Activated B cell treated with CpG ODN at 0.5 μM for 24 hours (primary cell): ENCODE measurements at places on chromosomes 5 and 9.

- no peaks in the 10 kb centered on the region for H3K27me3 ChIP-seq
- H3K4me3 ChIP-seq: no peak overlapping the region
- no peak for DNase-seq
- no peaks in the 10 kb centered on the region for H3K36me3 ChIP-seq
- no peak overlapping the region for H3K27ac ChIP-seq
- no peaks in the 10 kb centered on the region for H3K4me1 ChIP-seq
Observed at GRCh38 chr5:9207817-9208418, 338.0 kb downstream of the SEMA5A start.

DNA sequence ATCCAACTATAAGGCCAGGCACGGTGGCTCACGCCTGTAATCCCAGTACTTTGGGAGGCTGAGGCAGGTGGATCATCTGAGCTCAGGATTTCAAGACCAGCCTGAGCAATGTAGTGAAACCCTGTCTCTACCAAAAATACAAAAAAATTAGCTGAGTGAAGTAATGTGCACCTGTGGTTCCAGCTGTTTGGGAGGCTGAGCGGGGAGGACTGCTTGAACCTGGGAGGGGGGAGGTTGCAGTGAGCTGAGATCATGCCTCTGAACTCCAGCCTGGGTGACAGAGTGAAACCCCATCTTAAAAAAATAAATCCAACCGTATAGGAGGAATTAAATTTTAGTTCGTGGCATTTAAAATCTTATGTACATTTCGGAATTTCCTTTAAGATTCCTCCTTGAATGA, 123.4 kb downstream of the CDC42SE2 start:
- no peak for DNase-seq
- H3K27me3 ChIP-seq: no peaks in the 10 kb centered on the region
- H3K27ac ChIP-seq: no peak overlapping the region
- H3K4me3 ChIP-seq: no peak overlapping the region

DNA sequence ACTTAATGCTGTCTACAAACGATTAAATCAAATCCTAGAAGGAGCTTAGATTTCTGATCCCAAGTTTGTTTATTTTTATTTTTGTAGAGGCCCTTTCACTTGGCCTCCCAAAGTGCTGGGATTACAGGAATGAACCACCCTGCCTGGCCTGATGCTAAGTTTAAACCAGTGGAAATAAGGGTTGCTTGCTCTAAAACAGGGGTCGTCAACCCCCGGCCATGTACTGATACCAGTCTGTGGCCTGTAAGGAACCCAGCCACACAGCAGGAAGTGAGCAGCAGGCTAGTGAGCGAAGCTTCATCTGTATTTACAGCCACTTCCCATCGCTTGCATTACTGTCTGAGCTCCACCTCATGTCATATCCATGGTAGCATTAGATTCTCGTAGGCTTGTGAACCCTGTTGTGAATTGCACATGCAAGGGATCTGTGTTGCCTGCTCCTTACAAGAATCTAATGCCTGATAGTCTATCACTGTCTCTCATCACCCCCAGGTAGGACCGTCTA, 11.4 kb downstream of the TTC1 start:
- H3K27me3 ChIP-seq: no peaks in the 10 kb centered on the region
- H3K4me3 ChIP-seq: no peak overlapping the region
- H3K36me3 ChIP-seq: peaks cover 58% of the 10 kb centered on the region
- H3K27ac ChIP-seq: no peak overlapping the region
- H3K4me1 ChIP-seq: peaks cover 5% of the 10 kb centered on the region

- DNase-seq: no peak
- no peaks in the 10 kb centered on the region for H3K36me3 ChIP-seq
- no peaks in the 10 kb centered on the region for H3K27me3 ChIP-seq
- no peak overlapping the region for H3K27ac ChIP-seq
- H3K4me3 ChIP-seq: no peak overlapping the region
- no peaks in the 10 kb centered on the region for H3K4me1 ChIP-seq
Observed at GRCh38 chr5:53303105-53303504, 177.3 kb upstream of the FST start.

GRCh38 chr5:158770506-158770905, 329.2 kb downstream of the EBF1 start:
- no peaks in the 10 kb centered on the region for H3K27me3 ChIP-seq
- DNase-seq: no peak
- H3K36me3 ChIP-seq: peaks cover 71% of the 10 kb centered on the region
- H3K27ac ChIP-seq: peak overlapping the region; percentile 59
- peaks cover 91% of the 10 kb centered on the region for H3K4me1 ChIP-seq

DNA sequence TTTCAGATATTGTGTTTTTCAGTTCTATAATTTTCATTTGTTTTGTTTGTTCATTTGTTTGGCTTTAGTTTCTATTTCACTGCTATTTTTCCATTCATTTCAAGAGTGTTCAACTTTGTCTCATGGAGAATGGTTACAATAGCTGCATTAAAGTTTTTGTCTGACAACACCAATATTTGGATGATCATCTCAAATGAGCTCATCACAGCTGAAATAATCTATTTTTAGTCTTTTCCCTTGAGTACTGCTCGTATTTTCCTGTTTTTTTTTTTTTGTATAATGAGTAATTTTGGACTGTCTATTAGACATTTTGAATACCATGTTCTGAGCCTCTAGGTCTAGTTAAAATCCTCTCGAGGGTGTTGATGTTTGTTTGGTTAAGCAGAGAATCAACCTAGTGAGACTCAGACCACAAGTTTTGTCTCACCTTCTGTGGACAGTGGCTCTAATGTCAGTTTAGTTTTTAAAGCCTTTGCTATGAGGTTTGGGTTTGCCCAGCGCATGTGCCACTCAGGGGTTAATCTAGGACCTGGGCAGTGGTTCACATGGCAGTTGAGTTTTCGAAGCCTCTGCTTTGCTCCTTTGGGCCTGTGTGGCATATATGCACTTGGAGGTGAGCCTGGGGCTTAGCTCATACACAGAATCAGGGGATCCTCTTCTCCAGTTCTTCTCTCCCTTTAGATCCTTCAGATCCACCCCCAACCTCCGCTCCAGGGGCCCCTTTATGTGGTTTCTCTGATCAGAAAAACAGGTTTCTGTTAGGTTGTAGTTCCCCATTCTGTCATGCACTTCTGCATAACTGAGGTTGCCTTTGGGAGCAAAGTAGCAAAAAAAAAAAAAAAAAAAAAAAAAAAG, 79.8 kb downstream of the ARSB start:
- DNase-seq: no peak
- peak overlapping the region; percentile 72 for H3K27ac ChIP-seq
- H3K4me1 ChIP-seq: peaks cover 53% of the 10 kb centered on the region
- no peaks in the 10 kb centered on the region for H3K27me3 ChIP-seq

GRCh38 chr9:37350486-37351190, 71.9 kb upstream of the GRHPR start:
- DNase-seq: no peak
- peak overlapping the region; percentile 19 for H3K27ac ChIP-seq
- no peaks in the 10 kb centered on the region for H3K27me3 ChIP-seq
- peaks cover 69% of the 10 kb centered on the region for H3K36me3 ChIP-seq
- peaks cover 26% of the 10 kb centered on the region for H3K4me1 ChIP-seq

GRCh38 chr5:1318659-1319251, 23.9 kb upstream of the TERT start:
- DNase-seq: no peak
- no peak overlapping the region for H3K4me3 ChIP-seq
- no peaks in the 10 kb centered on the region for H3K27me3 ChIP-seq
- H3K27ac ChIP-seq: no peak overlapping the region
- peaks cover 62% of the 10 kb centered on the region for H3K36me3 ChIP-seq
- peaks cover 31% of the 10 kb centered on the region for H3K4me1 ChIP-seq

DNA sequence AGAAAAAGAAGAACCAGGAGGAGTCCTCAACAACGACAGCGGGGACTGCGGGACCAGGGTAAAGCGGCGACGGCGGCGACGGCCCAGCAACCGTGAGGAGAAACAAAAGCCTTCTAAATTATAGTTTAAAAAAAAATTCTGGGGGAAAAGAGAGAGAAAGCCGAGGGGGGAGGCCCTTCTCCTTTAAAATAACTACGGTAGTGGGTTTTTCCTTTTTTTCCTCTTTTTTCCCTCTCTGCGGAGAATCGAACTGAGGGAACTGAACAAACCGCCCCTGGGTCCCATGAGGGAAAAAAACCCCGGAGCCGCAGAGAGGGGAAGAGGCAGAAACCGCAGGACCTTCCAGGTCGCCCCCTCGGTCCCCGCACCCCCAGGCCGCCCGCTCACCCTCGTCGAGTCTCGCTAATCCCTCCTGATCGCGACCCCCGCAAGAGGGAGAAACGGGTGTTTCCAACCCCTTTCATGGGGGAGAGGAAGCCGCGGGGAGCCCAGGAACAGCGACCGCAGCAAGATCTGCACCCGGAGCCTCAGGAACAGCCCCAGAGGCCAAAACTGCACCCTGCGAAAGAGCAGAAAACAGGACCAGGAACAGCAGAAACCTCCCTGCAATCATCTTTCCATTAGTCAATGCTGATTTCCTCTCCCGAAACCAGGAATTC, 453 bp downstream of the CPEB4 start:
- peaks cover 17% of the 10 kb centered on the region for H3K36me3 ChIP-seq
- DNase-seq: peak; percentile 23
- H3K4me1 ChIP-seq: peaks cover 87% of the 10 kb centered on the region
- peak overlapping the region; percentile 100 for H3K4me3 ChIP-seq
- peak overlapping the region; percentile 100 for H3K27ac ChIP-seq

GRCh38 chr9:112443200-112443599, 43.4 kb upstream of the KIAA1958 start:
- no peak for DNase-seq
- H3K36me3 ChIP-seq: peaks cover 10% of the 10 kb centered on the region
- H3K27me3 ChIP-seq: no peaks in the 10 kb centered on the region
- no peak overlapping the region for H3K4me3 ChIP-seq

DNA sequence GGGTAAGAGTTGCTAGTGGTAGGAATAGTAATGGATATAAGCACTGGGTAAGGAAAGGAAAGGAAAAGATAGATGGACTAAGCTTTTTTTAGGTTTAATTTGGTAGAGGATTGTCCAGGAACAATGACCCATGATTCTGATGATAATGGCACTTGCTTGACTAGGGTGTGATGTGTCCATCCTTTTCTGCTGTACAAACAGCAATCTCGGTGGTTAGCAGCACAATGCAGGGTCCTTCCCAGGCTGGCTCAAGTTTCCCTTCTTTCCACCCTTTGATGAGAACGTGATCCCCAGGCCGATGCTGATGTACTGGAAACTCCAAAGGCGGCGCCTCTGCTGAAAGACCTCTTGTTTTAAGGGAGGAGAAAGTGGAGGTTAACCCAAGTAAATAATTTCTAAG, 105.3 kb downstream of the TMEM167A start:
- H3K36me3 ChIP-seq: peaks cover 5% of the 10 kb centered on the region
- H3K27ac ChIP-seq: no peak overlapping the region
- no peak overlapping the region for H3K4me3 ChIP-seq
- H3K4me1 ChIP-seq: no peaks in the 10 kb centered on the region

DNA sequence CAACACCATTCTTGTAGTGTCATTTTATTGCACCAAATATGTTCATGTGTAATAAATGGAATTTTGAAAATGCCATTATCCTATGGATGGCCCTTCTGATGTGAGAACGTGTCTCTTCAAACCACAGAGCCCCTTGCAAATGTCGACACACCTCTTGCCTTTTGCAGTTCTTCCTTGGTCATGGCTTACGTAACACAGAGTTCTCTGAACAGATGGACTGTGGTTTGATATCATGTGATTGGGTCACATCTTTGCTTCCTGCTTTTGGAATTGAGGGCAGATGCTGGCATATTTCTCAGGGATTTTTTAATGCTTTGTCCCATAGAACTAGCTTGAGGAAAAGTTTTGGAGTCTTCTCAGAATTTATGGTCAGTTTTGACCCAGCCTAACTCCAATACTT, 4.6 kb downstream of the TGFBR1 start:
- DNase-seq: no peak
- no peaks in the 10 kb centered on the region for H3K27me3 ChIP-seq
- peaks cover 83% of the 10 kb centered on the region for H3K4me1 ChIP-seq
- H3K27ac ChIP-seq: peak overlapping the region; percentile 27
- no peak overlapping the region for H3K4me3 ChIP-seq
- peaks cover 8% of the 10 kb centered on the region for H3K36me3 ChIP-seq

DNA sequence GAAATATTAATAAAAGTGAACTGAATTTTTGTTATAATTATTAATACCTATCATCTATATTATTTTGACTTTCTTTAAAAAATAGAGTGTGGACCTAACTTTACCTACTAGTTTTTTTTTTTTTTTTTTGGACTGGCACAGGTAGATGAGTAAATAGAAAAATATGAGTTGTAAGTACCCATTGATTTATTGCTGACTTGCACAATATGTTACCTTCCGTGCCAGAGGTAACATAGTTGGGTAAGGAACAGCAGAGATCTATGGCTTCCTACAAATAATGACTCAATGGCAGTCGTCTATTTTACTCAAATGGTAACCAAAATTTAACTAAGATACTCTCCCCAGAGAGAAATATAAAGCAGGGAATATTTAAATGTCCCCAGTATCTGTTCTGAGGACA, 1212.8 kb downstream of the PTPRD start:
- DNase-seq: no peak
- no peaks in the 10 kb centered on the region for H3K27me3 ChIP-seq
- no peaks in the 10 kb centered on the region for H3K36me3 ChIP-seq
- no peak overlapping the region for H3K27ac ChIP-seq
- no peaks in the 10 kb centered on the region for H3K4me1 ChIP-seq
- no peak overlapping the region for H3K4me3 ChIP-seq

DNA sequence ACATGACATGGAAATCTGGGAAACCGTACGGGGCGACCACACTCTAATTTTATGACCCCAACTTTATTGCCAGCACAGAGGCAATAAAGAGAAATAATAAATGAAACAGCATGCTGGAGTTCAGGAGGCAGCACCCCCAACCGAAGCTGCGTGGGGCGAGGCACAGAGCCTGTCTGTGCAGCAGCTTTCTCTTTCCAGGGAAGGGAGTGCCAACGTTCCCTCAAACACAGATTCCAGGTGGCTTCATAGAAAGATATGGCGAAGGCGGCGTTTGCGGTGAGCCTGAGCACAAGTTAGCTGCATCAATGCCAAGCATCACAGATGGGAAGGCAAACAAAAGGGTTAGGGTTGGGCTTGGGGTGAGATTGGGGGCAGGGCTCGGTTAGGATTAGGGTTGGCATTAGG, 114.8 kb downstream of the HSD17B3 start:
- H3K36me3 ChIP-seq: no peaks in the 10 kb centered on the region
- no peak overlapping the region for H3K4me3 ChIP-seq
- H3K4me1 ChIP-seq: no peaks in the 10 kb centered on the region
- DNase-seq: no peak
- no peak overlapping the region for H3K27ac ChIP-seq

DNA sequence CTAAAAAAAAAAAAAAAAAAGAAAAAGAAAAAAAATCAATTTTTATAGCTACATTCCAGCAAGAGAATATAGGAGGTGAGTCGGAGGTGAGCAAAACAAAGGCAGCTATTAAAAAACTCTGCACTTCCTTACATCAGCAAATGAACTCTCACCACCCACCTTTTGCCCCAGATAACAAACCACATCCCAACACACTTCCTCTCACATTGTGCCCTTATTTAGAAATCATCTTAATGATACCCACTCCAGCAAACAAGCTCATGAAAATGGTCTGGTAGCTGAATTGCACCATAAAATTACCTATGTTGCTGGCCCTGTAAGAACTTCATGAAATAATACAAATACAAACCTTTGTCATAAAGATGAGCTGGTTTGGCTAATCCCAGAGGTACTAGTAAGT, 82.9 kb downstream of the CEMIP2 start:
- H3K36me3 ChIP-seq: peaks cover 36% of the 10 kb centered on the region
- no peak for DNase-seq
- H3K4me3 ChIP-seq: no peak overlapping the region
- H3K27ac ChIP-seq: peak overlapping the region; percentile 59
- no peaks in the 10 kb centered on the region for H3K27me3 ChIP-seq

- peak overlapping the region; percentile 89 for H3K4me3 ChIP-seq
- H3K27me3 ChIP-seq: peaks cover 9% of the 10 kb centered on the region
- no peaks in the 10 kb centered on the region for H3K36me3 ChIP-seq
- peaks cover 14% of the 10 kb centered on the region for H3K4me1 ChIP-seq
- peak overlapping the region; percentile 78 for H3K27ac ChIP-seq
Observed at GRCh38 chr9:100411472-100412283, 15.3 kb upstream of the MSANTD3 start.
